ENCODE measurements at places on chromosomes 4 and X.

DNA sequence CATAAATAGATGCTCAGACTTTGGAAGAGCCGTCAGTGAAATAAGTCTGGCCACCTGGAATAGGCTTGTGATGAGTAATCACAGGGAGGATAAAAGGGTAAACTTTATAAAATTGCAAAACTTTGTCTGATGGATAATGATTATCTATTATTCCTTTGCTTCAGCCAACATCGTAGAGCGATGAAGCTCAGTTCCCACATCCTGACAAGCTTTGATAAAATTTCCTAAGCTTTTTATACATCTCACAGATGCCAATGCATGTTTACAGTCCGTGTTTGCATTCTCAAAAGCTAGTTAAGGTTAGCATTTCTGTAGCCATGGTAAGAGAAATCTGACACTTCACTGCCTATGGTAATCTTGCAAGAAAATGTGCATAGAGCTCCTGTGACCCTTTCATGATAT is 15.4 kb upstream of the UGDH start:
- DNase-seq, result no peak

DNA sequence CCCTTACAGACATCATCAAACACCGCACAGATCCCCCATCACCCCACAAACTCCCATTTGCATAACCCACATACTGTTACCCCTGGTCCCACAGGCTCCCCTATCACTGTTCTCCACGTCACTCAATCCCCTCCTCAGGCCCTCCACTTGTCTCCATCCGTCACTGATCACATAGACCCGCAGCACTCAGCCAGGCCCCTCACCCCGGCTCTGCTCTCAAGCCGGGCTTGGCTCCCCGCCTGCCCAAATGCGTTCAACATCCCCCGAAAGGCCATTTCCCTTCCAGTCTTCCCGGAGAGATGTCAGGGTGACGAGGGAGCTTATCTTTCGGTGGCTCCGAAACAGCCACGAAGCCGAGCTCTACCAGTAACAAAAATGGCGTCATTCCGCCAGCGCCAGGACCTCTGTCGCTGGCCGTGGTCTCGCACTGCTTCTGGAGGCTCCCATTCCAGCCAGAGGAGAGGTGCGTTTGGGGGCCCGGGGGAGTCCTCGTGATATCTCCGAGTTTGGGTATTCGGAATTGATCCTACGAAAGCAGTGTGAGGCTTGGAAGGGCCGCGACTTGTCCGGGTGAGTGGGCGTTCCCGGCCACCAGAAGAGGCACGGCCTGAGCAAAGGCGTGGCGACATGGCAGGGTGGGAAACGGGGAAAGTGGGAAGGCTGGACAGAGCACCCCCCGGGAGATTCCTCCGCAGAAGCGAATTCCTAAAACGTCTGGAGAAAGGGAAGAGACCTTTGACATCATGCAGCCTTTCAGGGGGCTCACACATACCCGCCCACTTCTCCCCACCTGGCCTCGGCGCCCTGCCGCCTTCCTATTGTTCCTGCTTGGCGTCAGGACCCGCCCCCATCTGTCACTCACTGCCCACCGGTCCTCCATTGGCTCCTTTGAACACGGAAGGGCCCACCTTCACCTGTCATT is at the start of gene ZNF630:
Gene ZNF630, minus strand, starts transcription at position 577 of the 922 bp plus-strand sequence. CDS start 4,754 bp downstream, outside the sequence.
- peak; percentile 12 for DNase-seq

DNA sequence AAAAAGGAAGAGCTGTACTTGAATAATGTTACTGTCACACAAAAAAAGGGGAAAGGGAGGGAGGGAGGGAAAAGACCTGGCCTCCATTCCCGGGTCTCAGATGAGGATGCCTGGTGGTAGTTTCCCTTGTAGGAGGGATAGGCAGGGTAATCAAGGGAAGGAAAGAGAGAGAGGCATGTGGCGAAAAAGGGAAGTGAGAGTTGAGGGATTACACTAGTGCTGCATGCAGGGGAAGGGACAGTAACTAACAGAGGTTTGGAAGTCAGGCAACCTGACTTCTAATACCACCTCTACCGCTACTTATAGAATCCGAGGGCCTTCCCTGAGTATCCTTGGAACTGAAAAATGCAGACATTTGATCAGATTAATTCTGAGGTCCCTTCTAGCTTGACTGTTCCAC is 821.7 kb upstream of the FTHL17 start:
- DNase-seq, result no peak

- DNase-seq, result no peak
Measured at GRCh38 chrX:18377796-18378195, 23.3 kb upstream of the SCML2 start.

- no peak for DNase-seq
Measured at GRCh38 chrX:20061855-20062254, 54.9 kb downstream of the MAP7D2 start.

DNA sequence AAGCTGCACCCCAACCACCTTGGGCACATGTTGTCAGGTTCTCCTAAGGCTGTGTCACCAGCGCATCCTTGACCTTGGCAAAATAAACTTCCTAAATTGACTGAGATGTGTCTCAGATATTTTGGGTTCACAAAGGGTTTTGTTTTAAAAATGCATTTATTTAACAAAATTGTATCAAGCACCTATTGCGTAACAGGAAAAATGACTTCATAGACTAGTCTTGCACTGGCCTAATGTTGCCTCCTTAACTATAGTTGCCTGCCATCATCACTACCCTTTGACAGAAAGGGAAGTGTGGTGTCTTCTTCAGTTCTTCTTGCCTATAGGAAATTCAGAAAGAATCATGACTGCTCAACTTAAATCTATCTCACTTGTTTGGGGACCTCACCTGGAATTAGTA is 374.2 kb downstream of the SH2D1A start:
- no peak for DNase-seq

DNA sequence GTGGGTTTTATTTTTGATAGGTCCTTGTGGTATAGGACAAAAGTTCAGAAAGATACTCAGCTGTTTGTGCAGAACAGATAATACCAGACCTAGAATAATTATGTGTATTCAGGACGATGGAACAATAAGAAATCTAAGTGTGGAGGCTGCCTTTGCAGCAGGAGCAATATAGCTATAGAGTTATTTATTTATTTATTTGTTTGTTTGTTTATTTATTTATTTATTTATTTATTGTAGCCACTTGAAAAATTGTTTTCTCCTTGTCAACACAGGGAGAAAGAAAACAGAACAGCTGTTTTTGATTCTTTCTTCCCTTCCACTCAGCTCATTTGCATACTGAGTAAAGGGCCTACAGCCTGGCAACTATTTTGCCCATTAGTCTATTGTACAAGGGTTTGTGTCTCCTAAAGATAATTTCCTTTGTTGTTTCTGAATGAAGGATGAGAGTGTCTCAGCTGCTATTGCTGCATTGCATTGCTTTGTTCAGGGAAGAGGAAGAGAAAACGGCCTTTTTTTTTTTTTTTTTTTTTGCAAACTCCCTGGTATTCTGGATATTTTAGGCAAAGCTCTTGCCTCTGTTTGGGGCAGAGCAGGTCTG is 56.0 kb upstream of the ESX1 start:
- no peak for DNase-seq

GRCh38 chr4:186798951-186799659 is 75.4 kb upstream of the FAT1 start:
- no peak for DNase-seq

All from stimulated activated CD4-positive, alpha-beta T cell treated with anti-CD3 and anti-CD28 coated beads, TNF-alpha, amount 100 ng/mL, for 24 hours (primary cell).